GM12891 (cell line): ENCODE measurements at places on chromosomes 4 and X.

GRCh38 chr4:69787879-69788278 lies 27.5 kb upstream of the SULT1B1 start:
- no peak for DNase-seq

GRCh38 chr4:158121161-158121579 lies 51.7 kb downstream of the GASK1B start:
- no peak for DNase-seq

- no peak for DNase-seq
Measured at GRCh38 chr4:165560941-165561340, 182.1 kb downstream of the CPE start.

DNA sequence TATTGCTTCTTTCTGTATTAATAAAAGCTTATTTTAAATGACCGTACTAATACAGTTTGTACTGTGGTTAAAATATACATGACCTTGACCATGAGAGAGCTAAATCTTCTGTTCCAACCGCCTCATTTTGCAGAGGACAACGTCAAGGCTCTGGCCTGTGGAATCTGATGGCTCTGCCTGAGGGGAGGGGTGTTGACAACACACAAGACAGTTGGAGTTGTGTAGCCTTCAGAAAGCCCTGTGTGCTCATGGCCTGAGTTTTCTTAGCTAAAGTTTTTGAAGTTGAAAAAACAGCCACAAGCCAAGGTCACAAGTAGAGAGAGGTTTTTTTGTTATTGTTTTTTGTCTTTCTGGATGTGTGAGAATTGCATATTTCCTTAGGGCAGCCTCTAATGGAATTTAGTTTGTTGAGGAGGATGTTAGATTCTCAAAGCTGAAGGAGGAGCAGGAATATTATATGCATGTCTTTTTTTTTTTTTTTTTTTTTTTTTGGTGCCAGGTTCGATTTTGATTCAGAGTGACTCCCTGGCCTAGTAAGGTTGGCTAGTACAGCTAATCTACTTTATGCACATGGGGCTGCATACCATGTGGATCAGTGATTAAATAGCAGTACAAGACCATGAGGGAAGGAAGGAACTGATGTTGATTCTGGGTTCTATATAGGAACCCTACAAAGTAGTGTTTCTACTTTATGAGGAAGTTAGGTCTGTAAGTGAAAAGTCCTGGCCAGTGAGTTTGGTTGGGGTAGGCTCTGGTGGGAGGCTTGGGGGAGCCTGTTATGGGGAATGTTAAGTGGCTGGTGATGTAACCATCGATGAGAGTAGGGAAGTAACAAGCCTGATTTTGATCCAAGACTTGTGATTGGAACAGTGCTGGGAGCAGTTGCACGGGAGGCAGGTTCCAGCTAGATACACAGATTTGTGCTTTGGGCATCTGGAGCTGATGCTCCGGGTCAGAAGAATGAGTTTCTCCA lies 20.3 kb downstream of the SMS start:
- no peak for DNase-seq

GRCh38 chrX:68851082-68851481 lies 22.3 kb downstream of the EFNB1 start:
- no peak for DNase-seq

DNA sequence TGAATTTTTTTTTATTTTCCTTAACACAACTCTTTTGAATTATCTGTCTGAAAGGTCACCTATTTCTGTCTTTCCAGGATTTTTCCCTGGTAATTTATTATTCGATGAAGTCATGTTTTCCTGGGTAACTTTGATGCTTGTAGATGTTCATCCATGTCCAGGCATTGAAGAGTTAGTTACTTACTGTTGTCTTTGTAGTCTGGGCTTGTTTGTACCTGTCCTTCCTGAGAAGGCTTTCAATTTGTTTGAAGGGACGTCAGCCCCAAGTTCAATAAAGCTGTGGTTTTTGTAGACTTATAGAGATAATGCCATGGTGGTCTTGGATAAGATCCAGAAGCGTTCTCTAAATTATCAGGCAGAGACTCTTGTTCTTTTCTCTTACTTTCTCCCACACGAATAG lies 252.4 kb upstream of the ARHGAP24 start:
- no peak for DNase-seq

- peak; percentile 18 for DNase-seq
Measured at GRCh38 chr4:17781300-17782287, at the start of gene FAM184B. Gene FAM184B (minus strand): TSS chr4:17781621. CDS start chr4:17781299, 322 bp downstream.

- DNase-seq: no peak
Measured at GRCh38 chr4:86957215-86957614, 22.4 kb downstream of the AFF1 start.

- no peak for DNase-seq
Measured at GRCh38 chrX:12480956-12481355, 310.3 kb upstream of the PRPS2 start.

- no peak for DNase-seq
Measured at GRCh38 chr4:184953971-184954370, 64.3 kb upstream of the HELT start.

- no peak for DNase-seq
Measured at GRCh38 chr4:157204634-157205244, 15.8 kb upstream of the GRIA2 start.

GRCh38 chr4:135007400-135007799 lies 805.8 kb upstream of the PABPC4L start:
- DNase-seq: no peak

DNA sequence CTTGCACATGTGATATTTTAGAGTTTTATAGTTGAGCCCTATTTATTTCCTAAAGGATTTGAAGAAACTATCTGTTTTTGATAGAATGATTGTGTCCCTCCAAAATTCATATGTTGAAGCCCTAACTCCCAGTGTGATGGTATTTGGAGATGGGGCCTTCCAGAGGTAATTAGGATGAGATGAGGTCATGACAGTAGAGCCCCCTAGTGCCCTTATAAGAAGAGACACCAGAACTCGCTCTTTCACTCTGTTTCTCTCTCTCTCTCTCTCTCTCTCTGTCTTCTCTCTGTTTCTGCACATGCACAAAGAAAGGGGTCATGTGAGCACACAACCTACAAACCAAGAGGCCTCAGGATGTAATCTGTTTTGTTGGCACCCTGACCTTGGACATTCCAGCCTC lies 921.9 kb upstream of the DIAPH2 start:
- no peak for DNase-seq

- DNase-seq: no peak
Measured at GRCh38 chrX:10090319-10090718, 66.5 kb upstream of the CLCN4 start.

DNA sequence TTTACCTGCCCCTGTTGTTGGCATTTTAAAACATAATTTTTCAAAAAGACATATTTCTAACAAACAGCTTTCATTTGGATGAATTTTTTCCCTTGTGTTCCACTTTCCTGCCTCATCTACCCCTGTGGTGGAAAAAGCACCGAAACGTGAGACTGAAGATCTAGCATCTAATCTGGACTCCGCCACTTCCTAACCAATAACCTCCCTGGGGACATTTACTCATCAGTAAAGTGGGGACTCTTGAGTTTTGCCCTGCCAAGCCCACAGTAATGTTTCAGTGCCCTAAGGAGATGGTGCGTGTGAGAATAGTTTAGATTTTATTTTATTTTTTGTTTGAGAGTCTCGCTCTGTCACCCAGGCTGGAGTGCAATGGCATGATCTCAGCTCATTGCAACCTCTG lies 56.7 kb downstream of the ADGRG2 start:
- DNase-seq: no peak

GRCh38 chr4:46890056-46890455 lies 19.0 kb downstream of the COX7B2 start:
- DNase-seq: no peak

DNA sequence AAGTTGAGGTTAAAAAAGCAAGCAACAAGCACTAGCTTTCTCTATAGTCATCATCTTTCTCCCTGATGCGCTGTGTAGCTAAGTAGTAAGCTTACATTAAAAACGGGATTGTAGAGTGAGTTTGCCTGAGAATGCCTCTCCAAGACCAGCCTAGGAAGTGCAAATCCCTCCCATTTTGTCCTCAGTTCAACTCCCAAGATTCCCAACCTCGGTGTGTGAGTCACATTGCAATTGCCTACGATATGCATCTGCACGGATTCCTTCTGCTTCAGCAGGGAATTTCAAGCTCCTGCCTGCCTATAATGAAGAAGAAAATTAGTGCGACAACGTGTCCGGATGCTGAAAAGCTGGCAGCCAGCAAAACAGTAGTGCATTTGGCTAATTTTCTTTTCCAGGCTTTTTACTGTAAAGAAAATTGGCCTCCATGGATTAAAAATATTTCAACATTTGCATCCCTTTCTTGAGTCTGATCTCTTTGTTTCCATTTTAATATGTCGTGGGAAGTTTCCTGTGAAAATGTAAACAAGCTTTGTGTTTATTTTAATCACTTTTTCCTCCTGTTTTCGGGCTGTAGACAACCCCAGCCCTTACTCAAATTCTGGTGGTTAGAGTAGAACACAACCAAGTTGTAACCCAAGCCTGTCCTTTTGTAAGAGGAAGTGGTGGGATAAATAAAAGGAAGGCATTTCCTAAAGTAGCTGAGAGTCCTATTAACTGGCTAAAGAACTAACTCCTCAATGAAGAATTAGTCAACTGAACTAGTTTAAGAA lies 58.4 kb upstream of the TET2 start:
- no peak for DNase-seq

DNA sequence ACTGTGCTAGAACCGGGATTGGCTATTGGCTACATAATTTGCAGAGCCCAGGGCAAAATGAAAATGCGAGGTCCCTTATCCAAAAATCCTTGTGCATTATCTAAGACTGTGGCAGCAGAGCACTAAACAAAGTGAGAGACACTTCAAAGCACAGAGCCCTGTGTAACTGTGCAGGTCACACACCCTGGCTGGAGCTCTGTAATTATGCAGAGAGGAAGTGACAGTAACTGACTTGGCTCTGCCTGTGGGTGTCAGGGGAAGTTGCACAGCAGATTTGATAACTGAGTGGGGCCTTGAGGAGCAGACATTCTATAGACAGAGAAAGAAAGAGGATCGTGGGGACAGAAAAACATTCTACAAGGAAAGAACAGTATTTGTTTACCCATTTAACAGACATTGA lies 173.5 kb upstream of the FMR1 start:
- DNase-seq: no peak

GRCh38 chrX:118975831-118976598 lies 1.6 kb downstream of the LONRF3 start:
- no peak for DNase-seq

DNA sequence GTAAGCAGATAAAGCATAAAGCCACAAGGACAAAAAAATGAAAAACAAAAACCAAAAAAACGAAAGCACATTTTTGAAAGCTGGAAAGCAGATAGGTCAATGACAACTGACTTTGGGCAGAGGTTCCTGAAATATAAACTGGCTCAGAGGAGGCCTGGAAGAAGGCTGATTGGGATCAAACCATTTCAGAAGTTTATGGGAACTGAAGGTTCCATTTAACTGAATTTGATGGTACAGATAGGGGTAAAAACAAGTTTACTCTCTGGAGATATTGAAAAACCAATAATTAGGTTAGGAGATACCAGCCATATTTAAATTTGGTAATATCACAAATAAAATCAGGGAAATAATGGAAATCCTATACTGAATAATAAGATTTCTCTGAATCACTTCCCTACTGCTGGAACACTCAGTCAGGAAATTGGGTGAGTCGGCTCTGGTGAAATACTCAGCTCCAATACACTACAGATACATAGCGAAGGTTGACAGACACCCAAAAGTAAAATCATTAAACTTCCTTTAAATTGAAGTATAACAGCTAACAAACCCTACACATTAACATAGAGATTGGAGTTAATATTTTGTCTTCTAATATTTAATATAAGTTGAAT lies 1584.3 kb downstream of the STIM2 start:
- DNase-seq: no peak

DNA sequence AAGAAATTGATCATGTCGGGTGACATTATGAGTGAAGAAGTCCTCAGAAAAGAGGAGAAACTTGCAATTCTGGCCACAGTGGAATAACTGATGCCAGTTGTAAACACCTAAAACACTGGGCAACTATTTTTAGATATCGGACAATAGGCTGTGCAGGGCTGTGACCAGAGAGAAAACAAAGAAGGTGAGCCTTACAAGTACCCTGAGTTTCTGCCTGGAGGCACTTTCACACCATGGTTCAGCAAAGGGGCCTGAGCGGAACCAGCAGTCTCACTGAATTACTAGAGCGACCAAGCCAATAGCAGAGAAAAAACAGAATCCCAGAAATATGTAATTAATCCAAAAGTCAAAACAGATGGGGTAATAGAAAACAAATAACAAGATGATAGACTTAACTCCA lies 11.2 kb downstream of the IRAK1 start:
- no peak for DNase-seq

DNA sequence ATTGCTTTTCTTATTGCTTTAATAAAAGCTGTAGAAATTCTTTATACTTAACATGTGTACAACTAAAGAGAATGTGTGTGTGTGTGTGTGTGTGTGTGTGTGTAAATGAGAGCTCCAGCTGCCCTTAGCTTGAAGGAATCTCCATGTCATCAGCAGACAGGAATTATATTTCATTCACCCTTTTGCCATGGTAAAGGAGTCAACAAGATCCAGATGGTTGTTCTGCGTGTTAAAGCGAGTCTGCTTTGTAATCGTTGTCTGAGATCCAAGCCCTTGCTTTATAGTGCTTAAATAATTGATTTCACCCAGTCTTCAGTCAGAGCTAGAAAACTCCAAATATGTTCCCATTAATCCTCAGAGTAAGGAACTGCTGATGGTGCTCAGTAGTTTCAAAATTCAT lies 285.5 kb downstream of the PDGFC start:
- no peak for DNase-seq

DNA sequence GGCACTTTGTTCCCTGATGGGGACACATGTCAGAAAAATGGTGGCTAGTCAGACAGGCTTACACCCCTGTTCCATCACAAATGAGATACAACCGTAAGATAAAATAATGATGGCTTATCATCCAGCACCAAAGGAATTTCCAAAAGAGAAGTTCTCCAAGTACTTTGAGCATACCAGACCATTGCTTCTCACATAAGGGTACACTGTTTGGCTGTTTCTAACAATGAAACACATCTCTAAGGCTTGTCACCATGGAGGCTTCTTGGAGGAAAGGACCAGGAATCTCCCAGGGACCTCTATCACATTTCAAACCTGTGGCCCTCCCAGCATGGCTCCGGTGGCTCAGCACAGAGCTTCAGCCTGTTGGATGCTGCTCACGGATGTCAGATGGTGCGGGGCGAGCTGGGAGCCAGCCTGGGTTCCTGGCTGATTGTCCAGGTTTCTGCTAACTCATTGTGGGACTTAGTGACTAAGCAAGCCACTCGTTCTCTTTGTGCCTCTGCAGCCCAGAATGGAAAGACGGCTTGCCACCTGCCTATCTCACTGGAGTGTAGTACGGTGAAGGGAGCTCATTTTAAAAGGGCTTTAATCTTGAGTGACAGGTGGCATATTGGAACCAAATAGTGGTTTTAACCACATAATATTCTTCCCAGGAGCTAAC lies 54.5 kb downstream of the FHDC1 start:
- no peak for DNase-seq

GRCh38 chr4:182137343-182137742 lies 105.9 kb upstream of the TENM3 start:
- DNase-seq: no peak

DNA sequence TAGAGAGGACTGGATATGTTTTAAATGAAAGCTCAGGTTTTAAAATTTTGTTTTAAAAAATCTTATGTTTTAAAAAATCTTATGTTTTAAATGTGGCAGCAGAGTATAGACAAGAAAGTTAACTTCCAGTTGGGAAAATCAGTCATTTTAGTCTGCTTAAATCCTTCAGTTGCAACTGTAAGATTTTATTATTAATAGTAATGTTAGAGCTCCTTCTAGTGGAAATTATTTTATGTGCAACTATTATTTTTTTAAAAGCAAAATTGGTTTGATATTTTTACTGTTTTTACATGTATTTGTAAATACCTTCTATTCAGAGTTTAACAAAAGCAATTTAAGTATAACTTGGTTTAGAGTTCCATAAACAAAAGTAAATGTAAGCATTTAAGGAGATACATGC lies 8.5 kb upstream of the NUDT6 start:
- no peak for DNase-seq

- no peak for DNase-seq
Measured at GRCh38 chr4:109816894-109817293, 1.3 kb downstream of the GAR1 start.
